ELF-1 (cell line): ENCODE measurements at places on chromosomes 13 and 19.
A peak's percentile ranks its signal among the peaks of the same experiment; 100 is the strongest.

DNA sequence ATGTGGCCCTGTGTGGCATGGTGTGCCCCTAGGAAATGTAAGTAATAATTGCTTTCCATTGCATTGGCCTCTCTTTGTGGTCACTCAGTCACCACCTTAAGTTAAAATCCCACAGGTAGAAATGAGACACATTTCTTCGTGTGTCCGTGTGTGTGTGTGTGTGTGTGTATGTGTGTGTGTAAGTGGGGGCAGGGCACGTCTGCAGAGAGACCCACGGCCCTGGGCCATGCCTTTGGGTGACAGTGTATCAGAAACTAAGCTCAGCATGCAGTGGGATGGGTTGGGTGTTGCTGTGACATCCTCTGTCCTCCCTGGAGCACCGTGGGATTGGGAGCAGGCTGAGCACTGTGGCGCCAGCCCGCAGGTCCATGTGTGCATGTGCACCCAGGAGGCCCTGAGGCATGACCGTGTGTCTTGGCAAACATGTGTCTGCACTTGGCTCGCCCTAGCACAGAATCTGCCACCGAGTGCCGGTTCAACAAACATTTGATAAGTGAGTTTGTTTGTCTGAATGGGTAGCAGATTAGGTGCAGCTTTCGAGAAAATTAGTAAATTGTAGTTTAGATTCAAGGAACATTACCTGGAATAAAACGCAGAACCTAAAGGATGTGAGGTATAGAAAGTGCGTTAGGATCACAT, 91.8 kb downstream of the WTIP start:
- DNase-seq = no peak

GRCh38 chr19:3146677-3147100, 10.9 kb downstream of the GNA15 start:
- DNase-seq = peak; percentile 49

GRCh38 chr13:21095311-21095710, 33.9 kb upstream of the LATS2 start:
- DNase-seq = no peak

DNA sequence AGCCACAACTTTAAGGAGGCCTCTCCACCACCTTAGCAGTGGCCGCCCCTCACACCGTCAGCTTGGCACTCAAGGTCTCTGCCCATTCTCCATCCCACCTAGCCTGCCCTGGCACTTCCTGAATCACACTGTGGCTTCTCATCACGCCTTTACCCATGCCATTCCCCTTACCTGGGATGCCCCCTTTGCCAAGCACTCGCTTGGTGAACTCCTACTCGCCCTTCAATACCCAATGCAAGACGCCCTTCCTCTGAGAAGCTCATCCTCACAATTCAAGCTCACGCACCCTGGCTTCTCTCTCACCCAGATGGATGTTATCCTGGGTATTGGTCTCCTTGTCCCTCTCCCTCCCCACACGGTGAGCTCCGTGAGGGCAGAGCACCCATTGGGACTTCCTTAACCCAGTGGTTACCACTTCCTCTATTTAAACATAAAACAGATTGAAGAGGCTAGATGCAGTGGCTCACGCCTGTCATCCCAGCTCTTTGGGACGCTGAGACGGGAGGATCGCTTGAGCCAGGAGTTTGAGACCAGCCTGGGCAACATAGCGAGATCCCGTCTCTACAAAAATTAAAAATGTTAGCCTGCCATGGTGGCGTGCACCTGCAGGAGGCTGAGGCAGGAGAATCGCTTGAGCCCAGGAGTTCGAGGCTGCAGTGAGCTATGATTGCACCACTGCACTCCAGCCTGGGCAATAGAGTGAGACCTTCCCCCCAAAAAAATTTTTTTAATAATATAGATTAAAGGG, 12.6 kb upstream of the SHD start:
- DNase-seq = no peak

DNA sequence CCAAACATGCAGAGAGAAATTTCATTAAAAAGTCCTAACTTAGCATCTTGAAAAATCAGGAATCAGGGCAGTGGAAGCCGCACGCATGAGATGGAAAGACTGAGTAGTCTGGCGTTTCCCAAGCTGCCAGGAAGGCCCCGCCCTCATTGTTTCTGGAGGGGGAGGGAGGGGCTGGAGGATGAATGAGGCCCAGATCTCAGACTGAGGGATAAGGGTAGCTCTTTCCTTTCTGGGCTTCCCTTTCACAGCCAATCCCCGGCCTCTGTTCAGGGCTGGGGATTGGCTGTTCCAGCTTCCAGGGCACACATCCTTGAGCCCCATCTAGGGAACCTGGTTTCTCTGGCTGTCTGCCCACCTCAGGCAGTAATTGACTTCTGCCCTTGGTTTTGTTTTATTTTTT, 7.3 kb downstream of the C19orf53 start:
- DNase-seq = peak; percentile 83

GRCh38 chr19:16068696-16069259, 7.5 kb upstream of the TPM4 start:
- DNase-seq = no peak

- no peak for DNase-seq
Observed at GRCh38 chr13:79543883-79544282, 62.9 kb downstream of the NDFIP2 start.

DNA sequence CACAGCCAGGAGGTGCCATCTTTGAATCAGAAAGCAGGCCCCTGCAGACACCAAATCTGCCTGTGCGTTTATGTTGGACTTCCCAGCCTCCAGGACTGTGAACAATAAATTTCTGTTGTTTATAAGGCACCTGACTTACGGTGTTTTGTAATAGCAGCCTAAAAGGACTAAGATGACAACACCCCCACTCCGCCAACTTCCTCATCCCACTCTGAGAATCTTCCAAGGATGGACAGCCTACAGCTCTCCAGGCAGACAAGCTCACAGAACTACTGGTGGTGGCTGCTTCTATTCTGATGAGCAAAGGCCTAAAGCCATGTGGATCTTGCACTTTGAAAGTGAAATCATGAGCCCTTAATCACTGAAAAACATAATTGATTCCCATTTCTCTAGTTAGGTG, 449.2 kb downstream of the TSHZ3 start:
- no peak for DNase-seq

GRCh38 chr13:20057963-20058362, 99.4 kb downstream of the ZMYM2 start:
- no peak for DNase-seq

- no peak for DNase-seq
Observed at GRCh38 chr19:44005973-44006372, 3.2 kb downstream of the ZNF230 start.

DNA sequence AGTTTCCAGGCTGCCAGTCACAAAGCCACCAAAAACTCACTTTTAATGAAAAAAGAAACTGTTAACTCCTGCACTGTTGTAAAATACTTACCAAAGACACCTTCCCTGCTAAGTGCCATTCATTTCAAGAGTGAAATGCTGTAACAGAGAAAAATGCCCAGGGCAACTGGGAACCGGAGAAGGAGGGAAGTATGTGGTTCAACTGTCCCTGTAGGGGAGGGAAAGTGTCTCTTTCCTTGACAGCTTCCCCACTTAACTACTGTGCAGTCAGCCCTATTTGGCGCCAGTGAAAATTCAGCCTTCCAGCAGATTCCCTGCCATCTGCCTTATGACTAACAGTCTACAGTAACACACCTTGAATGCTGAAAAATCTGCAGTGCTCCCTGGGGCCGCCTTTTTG, 789.0 kb downstream of the DIAPH3 start:
- peak; percentile 87 for DNase-seq

DNA sequence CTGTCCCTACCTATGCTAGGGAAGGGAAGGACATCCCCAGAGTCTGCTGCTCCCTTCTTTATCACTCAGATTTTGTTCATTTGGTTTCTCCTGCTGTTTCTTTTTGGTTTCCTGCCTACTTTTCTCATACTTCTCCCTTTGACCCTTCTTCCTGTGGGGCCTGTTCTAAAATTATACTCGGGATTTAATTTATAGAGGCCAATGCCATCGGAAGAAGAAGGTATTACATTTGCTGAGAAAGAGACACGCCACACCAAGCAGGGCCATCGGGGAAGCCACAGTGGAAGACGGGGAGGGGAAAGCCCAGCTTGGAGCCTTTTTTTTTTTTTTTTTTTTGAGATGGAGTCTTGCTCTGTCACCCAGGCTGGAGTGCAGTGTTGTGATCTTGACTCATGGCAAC, 46.8 kb upstream of the FARP1 start:
- DNase-seq = no peak

DNA sequence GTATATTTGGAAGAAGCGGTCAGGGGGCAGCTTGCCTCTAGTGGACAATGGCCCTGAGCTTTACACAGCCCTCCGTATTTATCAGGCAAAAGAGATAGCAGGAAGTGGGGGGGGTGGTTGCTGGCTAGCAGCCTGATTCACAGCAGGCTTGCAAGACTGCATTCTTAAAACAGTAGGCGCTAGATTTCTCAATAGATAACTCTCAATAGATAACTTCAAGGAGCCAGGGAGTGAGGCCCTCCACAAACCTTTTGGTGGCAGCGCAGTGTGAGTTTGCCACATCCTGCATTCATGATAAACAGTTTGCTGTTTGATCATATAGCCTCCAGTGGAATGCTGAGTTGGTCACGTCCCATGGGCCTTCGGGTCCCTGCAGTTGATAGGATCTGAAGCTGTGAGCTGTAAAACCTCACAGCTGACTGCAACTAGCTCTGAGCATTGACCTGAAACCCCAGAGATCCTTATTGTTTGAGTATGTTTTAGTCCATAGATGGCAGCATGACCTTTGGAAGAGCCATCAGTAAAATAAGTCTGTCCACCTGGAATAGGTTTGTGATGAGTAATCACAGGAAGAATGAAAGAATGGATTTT, 12.2 kb downstream of the FPR3 start:
- DNase-seq = peak; percentile 87

DNA sequence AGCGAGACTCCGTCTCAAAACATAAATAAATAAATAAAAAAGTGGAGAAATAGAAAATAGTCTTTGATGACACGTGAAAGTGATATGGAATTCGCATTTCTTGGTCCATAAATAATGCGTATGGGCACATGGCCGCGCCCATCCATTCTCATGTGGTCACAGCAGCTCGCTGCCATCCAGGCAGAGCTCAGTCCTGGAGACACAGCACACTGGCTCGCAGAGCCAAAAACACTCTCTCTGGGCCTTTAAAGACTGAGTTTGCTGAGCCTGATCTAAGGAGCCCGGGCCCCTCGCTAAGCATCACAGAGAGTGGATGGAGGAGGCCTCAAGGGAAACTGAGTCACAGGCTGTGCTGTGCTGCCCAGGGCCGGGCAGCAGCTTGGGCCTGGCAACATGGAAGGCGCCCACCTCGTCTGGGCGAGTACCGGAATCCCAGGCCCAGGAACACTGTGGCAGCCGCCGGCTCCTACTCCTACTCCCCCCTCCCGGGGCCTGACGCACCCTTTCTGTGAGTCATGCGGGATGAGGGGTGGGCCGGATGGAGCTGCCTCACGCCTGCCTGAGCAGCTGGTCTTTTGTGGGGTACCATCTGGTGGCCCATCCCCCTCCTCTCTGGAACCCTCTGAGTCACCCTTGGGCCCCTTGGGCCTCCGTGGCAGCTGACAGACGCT, 28.9 kb upstream of the CACTIN start:
- no peak for DNase-seq

DNA sequence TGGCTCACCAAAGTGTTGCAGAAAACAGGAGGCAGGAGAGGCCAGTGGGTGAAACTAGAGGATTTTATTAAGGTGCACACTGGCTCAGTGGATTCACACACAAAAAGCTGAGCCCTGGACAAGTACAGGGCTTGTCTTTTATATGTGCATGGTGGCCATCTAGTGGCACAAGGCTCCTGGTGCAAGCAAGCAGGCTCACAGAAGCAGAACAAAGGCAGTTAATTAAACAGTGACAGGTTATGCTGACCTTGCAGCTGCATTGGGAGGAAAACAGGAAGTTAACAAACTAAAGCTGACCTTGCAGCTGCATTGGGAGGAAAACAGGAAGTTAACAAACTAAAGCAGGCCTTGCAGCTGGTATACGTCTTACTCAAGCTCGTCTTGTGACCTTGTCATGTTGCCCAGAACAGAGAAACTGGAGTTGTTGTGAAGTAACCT, 65.3 kb upstream of the ZNF681 start:
- DNase-seq = peak; percentile 82

- no peak for DNase-seq
Observed at GRCh38 chr13:112947796-112948195, 21.2 kb upstream of the MCF2L start.

- DNase-seq = no peak
Observed at GRCh38 chr13:100508996-100509395, 79.6 kb downstream of the GGACT start.

- DNase-seq = no peak
Observed at GRCh38 chr19:8254286-8255001, 45.3 kb downstream of the CERS4 start.

DNA sequence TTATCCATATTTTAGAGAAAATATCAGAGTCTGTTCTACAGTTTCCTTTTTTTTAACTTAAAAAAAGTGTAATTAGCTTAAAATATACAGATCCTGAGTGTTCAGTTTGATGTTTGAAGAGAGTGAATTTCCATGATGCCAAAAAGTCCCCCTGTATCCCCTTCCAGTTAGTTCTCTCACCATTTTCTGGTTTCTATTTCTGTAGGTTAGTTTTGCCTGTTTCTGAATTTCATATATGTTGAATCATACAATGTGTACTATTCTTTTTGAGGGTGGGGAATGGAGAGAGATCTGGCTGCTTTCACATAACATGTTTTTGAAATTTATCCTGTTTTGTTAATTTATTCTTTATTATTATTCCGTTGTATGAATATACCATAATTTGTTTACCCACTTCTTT, 95.9 kb downstream of the PDS5B start:
- no peak for DNase-seq

GRCh38 chr13:99626461-99627082, 125.3 kb downstream of the TM9SF2 start:
- no peak for DNase-seq

- DNase-seq = no peak
Observed at GRCh38 chr13:59493436-59493965, 670.2 kb downstream of the DIAPH3 start.

GRCh38 chr19:7004313-7004931, 16.8 kb downstream of the MBD3L2B start:
- no peak for DNase-seq

DNA sequence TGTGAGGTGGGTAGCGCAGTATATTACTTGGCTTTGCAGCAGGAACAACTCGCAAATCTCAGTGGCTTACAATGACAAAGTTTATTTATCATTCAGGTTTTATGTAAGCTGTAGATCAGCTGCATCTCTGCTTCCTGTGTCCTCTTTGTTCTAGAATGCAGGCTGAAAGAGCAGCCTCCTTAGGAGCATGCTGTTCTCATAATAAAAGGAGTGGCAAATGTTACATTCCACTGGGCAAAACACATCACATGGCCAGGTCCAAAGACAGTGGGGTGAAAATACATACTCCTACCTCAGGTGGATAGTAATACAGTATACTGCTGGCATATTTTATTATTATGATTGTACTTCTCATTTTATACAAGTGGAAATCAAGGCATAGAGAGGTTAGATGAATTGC, 1.2 kb upstream of the CSNK1A1L start:
- no peak for DNase-seq

GRCh38 chr19:3034656-3035541, 5.8 kb upstream of the TLE2 start:
- DNase-seq = peak; percentile 66
